ENCODE measurements at places on chromosomes 12 and 14.

DNA sequence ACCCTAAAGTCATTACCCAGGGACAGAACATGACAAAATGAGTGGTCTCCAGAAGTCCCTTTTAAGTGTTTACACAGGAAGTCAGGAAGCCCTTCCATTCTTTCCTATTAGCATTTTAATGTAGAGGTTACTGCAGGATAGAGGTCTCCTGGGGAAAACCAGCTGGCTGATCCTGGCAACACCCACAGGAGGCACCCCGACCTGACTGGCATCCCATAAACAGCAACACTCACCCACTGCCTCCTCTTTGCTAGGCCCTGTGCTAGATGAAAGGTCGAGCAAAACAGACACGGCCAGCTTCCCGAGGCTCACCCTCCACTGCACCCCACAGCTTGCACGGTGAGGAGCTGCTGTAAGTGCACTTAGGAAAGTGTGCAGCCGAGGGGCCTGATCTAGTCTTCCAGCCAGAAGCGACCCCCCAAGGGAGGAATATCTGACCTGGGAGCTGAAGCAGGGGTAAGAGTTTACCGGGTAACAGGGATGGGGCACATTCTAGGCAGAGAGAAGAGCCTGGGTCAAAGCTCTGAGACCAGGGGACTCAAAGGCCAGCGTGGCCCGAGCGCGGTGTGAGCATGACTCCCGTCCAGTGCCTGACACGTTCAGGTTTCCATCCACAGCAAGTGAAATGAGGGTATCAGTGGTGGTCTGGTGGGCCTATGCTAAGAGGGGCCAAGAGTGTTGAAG is 9.0 kb downstream of the DAZAP2 start:
- DNase-seq = no peak

DNA sequence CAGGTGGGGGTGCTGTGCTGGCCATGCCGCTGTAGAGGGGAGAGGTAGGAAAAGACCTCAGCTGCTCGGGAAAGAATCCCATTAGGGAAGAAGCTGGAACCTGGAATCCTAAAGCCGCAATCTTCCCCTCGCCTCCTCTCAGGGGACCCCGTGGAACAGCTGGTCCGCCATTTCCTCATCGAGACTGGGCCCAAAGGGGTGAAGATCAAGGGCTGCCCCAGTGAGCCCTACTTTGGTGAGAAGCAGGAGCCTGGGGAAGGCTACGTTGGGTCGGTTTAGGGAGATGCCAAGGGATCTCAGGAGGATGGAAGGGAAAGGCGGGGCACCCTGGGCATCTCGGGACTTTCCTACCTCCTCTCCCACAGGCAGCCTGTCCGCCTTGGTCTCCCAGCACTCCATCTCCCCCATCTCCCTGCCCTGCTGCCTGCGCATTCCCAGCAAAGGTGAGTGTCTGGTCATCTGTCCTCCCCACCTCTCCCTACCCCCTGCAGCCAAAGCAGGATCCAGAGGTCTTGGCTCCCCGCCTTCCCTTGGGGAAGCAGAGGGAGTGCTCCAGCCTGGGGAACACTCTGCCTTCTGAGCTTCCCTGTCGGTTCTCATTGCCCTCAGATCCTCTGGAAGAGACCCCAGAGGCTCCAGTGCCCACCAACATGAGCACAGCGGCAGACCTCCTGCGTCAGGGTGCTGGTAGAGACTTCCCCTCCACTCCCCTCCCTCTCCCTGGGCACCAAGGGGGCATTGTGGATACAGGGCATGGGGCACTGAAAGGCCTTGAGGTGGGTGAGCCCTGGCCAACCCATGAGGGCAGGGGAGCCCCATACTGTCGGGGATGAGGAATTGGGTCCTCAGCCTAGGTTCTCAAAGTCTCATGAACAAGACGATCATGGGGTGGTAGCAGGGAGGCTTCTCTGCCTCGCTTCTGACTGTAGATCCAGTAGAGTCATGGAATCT is 12.4 kb downstream of the TNS2 start:
- no peak for DNase-seq

DNA sequence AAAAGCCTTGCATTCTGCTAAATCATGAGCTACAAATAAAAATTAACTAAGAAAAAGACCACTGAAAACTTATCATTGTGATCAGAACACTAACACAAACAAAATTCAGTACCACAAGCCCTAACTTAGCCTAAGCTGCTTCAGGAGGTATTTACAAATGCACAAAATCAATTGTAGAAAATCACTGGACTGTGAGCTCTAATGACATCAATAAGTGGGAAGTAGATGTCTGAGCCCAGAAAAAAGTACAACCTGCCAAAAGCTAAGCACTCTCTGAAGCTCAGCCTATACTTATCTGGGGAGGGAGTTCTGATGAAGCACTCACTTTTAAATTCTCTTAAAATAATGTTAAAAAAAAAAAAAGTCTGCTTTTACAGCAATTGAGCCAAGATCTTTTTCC is 92.9 kb downstream of the SLCO1B1 start:
- DNase-seq = no peak

GRCh38 chr12:91109148-91109564 is 2.1 kb downstream of the LUM start:
- no peak for DNase-seq

GRCh38 chr12:108915632-108916133 is 35.8 kb downstream of the DAO start:
- DNase-seq = no peak

- no peak for DNase-seq
Measured at GRCh38 chr14:106417224-106418049, 891.1 kb downstream of the TMEM121 start.

- DNase-seq = no peak
Measured at GRCh38 chr14:103861413-103862392, 14.3 kb upstream of the PPP1R13B start.

DNA sequence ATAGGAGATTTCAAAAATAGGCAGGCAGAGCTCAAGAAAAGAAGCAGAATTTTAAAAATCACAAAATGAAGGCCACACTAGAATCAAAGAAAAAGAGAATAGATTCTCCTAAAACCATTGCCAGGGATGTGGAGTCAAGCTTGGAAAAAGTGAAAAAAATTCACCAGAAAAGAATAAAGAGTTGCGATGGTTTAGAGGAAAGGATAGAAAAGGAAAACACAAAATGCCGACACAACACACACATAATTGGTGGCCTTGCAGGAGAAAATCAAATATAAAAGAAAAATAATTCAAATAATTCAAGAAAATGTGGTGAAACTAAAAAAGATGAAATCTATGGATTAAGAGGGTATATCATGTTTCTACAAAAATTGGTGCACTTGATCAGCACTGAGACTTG is 181.6 kb upstream of the C14orf180 start:
- no peak for DNase-seq

Data from NCI-H446 treated with DMSO at 0.1 percent for 48 hours (cell line).